ENCODE measurements at places on chromosomes 11 and 22. TPM values are rescaled to one million over a fixed set of nuclear protein-coding genes. Genes with fewer than 3 reads are reported as not detected.

POLR2F gene
- 31.7 TPM for total RNA-seq

OR52H1 gene
- total RNA-seq, result 0.65 TPM

LDHAL6A gene
- not detected for total RNA-seq

CHRM1 gene
- not detected for total RNA-seq

DSCAML1 gene
- not detected for total RNA-seq

PRG2 gene
- total RNA-seq, result not detected

TIGD3 gene
- total RNA-seq, result 0.33 TPM

CRYBB3 gene
- not detected for total RNA-seq

TCF20 gene
- total RNA-seq, result 35.9 TPM

SHANK3 gene
- total RNA-seq, result 43.8 TPM

PLAAT4 gene
- total RNA-seq, result 0.96 TPM

ART5 gene
- not detected for total RNA-seq

FAM83F gene
- not detected for total RNA-seq

TEX12 gene
- 0.29 TPM for total RNA-seq

MS4A3 gene
- total RNA-seq, result not detected

USH1C gene
- total RNA-seq, result not detected

HMOX1 gene
- total RNA-seq, result 126 TPM

POTEH gene
- total RNA-seq, result not detected

OR5B21 gene
- total RNA-seq, result not detected

ESAM gene
- 190 TPM for total RNA-seq

FLRT1 gene
- not detected for total RNA-seq

AQP11 gene
- 0.19 TPM for total RNA-seq

TUB gene
- total RNA-seq, result 2.3 TPM

APOBEC3H gene
- 0.33 TPM for total RNA-seq

LRP4 gene
- 1.4 TPM for total RNA-seq

CLMP gene
- total RNA-seq, result 1.6 TPM

SELENOM gene
- total RNA-seq, result 65.0 TPM

SLC35C1 gene
- total RNA-seq, result 13.0 TPM

IFITM2 gene
- total RNA-seq, result 67.2 TPM

SLN gene
- total RNA-seq, result not detected

PATE2 gene
- 0.19 TPM for total RNA-seq

MYBPC3 gene
- total RNA-seq, result not detected

C11orf97 gene
- not detected for total RNA-seq

MS4A4E gene
- total RNA-seq, result not detected

RBM4 gene
- total RNA-seq, result 123 TPM

ADM2 gene
- 0.65 TPM for total RNA-seq

DLG2 gene
- total RNA-seq, result 0.65 TPM

BTBD18 gene
- total RNA-seq, result not detected

CSRP3 gene
- total RNA-seq, result not detected

GLYAT gene
- total RNA-seq, result not detected

IL18 gene
- total RNA-seq, result 0.19 TPM

ZNF215 gene
- total RNA-seq, result 4.1 TPM

MRGPRX3 gene
- not detected for total RNA-seq

Measured in vein endothelial cell (primary cell).